ENCODE measurements at places on chromosomes 4 and X.

DNA sequence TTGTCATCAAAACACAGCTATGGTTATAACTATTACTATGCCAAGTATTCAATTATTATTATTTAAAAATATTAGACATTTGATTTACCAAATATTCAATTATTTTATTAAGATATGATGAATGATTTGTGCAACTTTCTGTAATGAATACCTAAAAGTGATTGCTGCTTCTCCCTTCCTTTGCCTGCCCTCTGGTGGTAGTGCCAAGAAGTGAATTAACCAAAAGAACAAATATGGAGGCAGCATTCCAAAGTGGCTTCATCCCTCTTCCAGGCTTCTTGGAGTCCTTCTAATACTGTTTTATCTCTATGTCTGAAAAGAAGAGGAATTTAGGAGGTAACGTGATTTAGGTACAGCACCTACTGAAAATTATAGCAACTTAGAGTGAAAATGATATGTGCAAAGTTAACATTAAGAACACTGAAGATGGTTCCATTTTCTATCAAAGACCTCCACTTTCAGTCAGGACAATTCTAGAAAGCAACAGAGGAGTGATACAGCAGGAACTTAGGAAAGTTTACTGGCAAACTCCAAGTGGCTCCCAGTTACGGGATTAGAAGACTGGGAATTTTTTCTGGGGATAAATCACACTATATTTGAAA is 43.0 kb downstream of the ENPEP start:
- peak; percentile 42 for DNase-seq

DNA sequence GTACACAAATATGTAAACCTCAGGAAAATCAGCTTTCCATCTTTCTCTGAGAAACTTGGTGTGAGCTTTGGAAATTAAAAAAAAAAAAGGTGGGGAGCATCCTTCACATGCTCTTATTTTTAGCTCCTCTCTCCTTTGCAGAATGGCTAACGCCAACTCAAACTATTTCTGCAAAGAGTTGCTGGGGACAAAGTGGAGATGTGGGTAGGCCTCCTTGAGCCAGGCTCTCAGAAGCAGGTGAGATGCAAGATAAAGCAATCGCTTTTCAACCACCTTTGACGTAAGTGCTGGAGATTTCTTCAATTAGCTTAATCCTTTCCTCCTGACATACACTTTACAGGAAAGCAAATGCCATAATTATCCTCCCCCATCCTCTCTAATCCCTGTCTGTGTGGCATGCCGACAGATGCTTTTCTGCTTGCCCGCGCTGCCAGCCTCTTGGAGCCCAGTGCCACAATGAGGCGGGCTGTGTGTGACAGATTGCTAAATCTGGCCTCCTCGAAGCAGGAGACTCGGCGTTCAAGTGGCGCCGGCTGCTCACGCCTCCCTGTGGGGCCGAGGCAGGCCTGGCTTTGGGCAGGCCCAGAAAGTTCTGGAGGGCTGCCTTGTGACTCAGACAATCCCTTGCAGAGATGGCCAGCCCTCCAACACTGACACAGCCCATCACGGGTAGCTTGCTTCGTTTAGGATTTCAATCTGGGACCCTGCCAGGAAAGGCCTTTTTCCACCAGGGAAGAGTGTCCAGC is 64.9 kb upstream of the SOD3 start:
- DNase-seq, result peak; percentile 34

DNA sequence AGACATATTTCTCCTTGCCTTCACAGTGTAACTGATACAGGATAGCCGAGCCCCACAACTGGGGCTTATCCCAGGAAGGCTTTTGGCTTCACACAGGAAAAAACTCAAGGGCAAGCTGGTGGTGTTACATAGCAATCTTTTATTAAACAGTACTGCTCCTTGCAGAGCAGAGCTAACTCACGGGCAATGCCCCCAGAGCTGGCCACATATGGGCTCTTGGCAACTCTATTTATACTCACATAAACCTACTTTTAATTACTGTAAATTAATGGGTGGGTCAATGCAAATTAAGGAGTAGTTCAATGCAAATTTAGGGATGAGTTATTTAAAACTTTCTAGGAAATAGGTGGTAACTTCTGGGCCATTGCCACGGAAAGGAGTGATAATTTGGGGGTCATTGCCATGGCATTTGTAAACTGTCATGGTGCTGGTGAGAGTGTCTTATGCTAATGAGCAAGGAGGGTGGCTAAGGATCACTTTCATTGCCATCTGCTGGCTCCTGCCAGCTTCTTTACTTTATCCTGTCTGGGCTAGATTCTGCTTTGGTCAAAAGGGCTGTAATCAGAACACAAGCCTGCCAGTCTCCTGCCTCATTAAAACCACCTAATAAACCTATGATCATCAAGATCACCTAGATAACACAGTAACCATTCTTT is 288.8 kb downstream of the CENPC start:
- DNase-seq, result no peak

- no peak for DNase-seq
Measured at GRCh38 chr4:114866901-114867670, 246.3 kb downstream of the NDST4 start.

DNA sequence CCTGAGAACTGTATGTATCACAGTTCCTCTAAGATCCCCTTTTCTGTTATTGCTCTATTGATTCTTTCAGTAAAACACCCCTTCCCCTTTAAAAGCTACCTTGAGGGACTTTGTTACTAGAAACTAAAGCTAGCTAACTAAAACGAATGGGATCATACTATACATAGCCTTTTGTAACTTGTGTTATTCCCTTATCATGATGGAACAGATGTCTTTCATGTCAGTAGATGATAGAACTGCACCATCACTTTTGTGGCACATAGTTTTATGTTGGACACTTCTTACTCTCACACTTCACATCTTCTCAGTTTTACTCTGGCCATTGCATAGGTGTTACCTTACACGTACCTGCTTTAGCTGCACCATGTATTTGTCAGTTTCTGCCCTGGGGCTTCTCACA is 46.6 kb upstream of the PGRMC2 start:
- no peak for DNase-seq

- DNase-seq, result no peak
Measured at GRCh38 chr4:174284487-174284886, 776 bp downstream of the CEP44 start.

All from EH (cell line).